ENCODE measurements at places on chromosomes 16 and 17.

- DNase-seq, result no peak
Observed at GRCh38 chr16:9408297-9408878, 316.9 kb downstream of the HAPSTR1 start.

- peak; percentile 3 for DNase-seq
Observed at GRCh38 chr16:84454611-84455010, 49.8 kb downstream of the MEAK7 start.

GRCh38 chr17:70535986-70536385, 366.7 kb downstream of the KCNJ2 start:
- DNase-seq, result no peak

DNA sequence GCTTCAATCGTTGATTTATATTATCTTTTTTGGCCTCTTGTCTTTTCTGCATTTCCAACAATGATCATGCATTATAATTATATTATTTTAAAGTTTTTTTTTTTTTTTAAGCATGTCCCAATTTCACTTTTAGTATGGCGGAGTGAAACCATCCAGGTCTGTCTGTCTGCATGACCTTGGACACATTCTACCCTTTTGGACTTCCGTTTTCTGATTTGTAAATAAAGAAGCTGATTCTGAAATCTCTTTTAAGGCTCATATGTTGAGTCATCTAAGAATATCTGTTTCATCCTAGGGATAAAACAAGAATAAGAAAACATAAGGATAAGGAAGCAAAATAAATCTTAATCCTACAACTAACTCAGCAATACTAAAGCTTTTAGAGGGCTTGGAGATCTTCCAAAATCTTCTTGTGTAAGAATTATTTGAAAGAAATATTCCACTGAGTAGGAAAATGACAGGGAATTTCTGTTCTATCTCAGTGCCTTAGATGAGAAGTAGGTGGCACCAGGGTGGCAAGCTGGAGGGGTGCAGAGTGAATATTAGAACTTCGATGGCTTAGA, 195.7 kb upstream of the TOX3 start:
- DNase-seq, result no peak

- DNase-seq, result no peak
Observed at GRCh38 chr16:71288570-71288889, 672 bp downstream of the CMTR2 start.

DNA sequence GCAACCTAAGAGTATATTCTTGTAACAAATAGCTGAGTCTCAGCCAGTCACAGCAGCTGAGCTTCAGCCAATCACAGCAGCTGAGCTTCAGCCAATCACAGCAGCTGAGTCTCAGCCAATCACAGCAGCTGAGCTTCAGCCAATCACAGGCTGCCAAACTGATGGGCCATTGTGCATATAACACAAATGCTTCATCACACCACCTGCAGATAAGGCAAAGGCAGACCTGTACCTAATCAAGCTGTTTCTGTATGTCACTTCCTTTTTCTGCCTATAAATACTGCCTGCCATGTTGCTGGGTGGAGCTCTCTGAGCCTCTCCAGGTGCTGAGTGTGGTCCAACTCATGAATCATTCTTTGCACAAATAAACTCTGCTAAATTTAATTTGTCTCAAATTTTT, 19.9 kb downstream of the MYH13 start:
- DNase-seq, result no peak

GRCh38 chr17:79691931-79692330, 38.8 kb upstream of the ENPP7 start:
- DNase-seq, result no peak

DNA sequence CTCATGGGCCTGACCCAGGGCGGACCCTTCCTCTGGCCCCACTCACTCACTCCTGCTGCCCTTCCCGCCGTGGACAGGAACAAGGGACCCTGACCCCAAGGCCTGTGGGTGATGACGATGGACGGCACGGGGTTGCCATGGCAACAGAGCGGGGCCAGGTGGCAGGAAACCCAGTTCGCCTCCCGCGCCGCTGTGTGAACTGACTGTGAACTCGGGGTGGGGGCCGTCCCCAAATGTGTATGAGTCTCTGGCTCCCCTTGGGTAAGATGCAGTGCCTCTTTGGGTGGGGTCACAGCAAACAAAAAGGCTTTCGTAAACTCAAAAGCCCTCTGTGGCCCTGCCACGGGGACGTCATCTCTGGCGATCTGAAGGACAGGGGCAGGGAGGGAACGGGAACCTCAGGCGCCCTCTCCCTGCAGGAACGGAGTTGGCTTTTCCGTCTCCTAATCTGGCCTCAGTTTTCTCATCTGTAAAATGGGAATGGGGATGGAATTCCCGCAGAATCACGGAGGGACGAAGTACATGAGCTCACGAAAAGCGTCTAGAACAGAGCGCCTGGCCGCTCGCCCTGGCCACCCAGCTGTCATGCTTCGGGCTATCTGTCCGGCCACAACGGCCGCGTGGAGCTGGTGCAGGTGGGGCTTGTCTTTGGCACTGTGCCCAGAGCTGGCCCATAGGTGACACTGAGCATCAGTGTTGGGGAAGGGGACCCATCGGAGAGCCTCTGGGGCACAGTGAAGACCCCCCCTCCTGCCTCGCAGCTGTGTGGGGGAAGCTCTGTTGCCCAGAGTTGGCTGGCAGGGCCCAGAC, 44.9 kb upstream of the PABPN1L start:
- DNase-seq, result no peak

GRCh38 chr17:36205637-36206485, 5.0 kb upstream of the CCL4L2 start:
- no peak for DNase-seq

GRCh38 chr17:12851901-12852435, 62.7 kb downstream of the ARHGAP44 start:
- DNase-seq, result no peak

GRCh38 chr17:8369944-8370343, 6.6 kb downstream of the KRABD2 start:
- DNase-seq, result no peak

DNA sequence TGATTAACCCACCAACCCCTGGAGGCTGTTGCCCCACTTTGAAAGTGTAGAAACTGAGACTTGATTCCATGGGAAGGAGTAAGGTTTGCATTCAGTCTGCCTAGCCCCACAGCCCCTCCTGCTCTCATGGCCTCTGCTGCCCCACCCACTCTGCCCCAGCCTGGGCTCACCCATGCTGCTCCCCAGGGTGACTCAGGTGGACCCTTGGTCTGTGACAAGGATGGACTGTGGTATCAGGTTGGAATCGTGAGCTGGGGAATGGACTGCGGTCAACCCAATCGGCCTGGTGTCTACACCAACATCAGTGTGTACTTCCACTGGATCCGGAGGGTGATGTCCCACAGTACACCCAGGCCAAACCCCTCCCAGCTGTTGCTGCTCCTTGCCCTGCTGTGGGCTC, 6.5 kb downstream of the PRSS41 start:
- no peak for DNase-seq

Data from activated CD4-positive, CD25-positive, alpha-beta regulatory T cell treated with anti-CD3 and anti-CD28 coated beads, Interleukin-2, amount 50 U/mL, for 72 hours (primary cell).